ENCODE measurements at places on chromosomes 2 and 18.

DNA sequence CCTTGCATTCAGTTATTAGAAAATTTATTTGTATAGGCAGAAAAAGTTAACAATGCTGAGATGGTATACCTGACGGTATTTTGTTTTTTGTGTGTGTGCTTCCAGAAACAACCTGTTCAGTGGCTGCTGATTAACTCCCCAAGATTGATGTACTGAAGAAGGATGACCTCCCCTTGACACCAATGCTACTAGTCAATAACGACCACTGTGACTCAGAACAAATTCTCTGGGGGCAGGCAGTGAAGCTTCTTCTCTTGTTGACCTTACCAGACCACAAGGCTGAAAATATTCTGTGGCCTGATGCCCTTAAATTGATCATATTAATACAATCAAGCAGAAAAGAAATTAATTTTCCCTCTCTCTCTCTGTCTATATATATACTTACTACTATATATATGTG lies 1182.9 kb upstream of the CRIM1 start:
- no peak for DNase-seq

DNA sequence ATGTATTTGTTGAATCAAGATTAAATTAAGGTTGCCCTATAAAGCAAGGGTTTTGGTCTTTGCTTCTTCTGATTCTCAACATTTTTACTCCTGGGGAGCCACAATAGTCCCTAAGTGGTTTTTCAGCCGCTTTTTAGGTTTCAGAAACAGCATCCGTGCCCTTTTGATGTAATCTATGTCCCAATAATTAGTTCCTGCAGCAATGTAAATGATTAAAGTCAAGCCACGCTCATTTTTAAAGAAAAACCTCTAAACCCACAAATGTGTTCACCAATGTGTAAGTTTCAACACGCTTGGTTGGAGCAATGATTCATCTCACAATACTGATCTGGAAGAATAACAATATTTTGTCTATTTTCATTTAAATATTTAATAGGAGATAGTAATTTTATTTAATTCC lies 5.6 kb downstream of the ARL4C start:
- DNase-seq = peak; percentile 73

- DNase-seq = no peak
Measured at GRCh38 chr2:241555711-241556110, 2.8 kb upstream of the BOK start.

DNA sequence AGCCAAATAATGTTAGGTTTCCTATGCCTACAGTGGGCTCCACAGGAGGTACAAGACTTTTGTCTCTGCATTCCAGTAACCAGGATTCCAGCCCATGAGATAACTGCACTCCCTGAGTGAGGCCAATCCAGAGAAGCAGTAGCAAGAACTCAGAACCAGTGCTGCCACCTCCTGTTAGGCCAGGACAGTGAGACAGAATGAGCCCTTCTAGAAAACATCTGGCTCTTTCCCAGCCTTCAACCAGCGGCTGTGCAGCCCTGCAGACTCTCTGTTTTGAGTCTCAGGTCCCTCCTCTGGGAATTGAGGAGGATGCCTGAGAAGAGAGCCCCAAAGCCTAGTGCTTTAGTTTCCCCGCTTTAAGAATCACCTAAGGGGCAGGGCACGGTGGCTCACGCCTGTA lies 44.2 kb downstream of the ARID5A start:
- no peak for DNase-seq

- DNase-seq = no peak
Measured at GRCh38 chr2:201520201-201520600, 68.7 kb downstream of the STRADB start.

DNA sequence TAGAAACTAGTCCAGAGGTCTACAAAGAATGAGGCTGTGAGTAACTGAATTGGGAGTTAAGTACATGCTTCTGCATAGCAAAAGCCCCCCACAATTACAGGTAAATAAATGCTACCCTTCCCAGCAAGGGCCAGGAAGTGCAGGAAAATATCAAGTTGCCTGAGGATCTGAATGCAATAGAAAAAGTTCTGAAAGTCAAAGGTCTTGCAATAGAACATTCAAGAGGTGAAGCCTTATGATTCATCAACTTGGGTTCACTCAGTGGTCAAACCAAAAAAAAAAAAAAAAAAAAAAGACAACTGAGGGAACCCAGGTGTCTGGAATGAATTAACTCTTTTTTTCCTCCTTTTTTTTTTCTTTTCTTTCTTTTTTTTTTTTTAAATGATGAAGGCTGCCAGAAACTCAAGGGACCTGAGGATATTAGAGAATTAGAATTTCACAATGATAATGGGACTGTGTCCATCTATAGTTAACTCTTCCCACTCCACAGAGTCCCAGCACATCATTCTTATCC lies 42.9 kb upstream of the RFX8 start:
- peak; percentile 62 for DNase-seq

GRCh38 chr18:46372670-46373069 lies 268.5 kb downstream of the HAUS1 start:
- peak; percentile 30 for DNase-seq

All from MV-4-11 (cell line).